ENCODE measurements at places on chromosomes 7 and 10.

- DNase-seq: no peak
These were observed 154.5 kb upstream of the PPP2R2D start for GRCh38 chr10:131746241-131746711.

DNA sequence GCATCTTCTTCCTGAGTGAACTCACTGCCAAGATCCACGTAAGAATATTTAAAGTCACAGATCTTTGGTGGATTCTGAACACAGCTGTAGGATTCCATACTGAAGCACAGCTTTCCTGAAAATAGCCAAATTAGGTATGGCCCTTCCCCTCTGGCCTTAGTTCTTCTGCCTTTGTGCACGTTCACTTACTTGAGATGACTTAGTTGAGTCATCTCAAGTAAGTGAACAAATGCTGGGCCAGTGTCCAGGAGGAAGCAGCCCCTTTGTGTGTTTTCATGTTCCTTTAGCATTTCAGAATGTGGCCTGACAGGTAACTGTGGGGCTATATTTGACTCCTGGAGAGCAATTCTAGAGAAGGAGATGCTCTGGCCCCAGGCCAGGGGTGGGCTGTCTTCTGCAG, 51.5 kb downstream of the CCNY start:
- no peak for DNase-seq

DNA sequence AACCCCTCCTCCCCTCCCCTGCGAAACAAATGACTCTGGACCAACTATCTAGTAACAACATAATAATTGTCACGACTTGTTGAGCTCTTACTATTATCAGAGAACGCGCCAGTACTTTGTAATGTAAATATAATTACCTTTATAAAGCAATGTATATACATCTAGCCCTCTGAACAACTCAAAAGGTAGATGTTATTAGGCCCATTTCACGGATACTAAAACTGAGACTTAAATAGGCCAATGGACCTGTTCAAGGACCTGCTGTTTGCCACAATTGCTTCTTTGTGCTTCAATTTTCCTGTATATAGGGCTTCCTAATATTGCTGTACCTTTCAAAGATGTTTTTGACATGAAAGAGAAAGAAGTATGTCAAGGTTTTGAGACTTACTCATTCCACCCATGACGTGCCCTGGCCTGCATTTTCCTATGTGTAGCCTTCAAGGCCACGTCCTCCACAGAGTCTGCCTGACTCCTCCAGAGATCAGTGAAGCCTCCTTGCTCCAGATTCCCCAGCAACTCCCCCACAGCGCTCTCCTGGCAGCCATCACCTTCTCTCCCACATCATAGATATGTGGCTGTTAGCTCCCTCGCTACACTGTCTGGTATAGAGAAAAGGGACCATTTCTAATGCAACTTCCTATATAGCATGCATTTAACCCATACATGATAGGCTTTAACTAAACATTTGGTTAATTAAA, 156.6 kb downstream of the SKIDA1 start:
- DNase-seq: no peak

- peak; percentile 77 for DNase-seq
These were observed 822 bp downstream of the ZNF800 start for GRCh38 chr7:127391591-127392181.

- DNase-seq: no peak
These were observed 274.6 kb upstream of the KLF6 start for GRCh38 chr10:4059471-4060138.

- DNase-seq: no peak
These were observed 495.0 kb upstream of the MGMT start for GRCh38 chr10:128972036-128972405.

DNA sequence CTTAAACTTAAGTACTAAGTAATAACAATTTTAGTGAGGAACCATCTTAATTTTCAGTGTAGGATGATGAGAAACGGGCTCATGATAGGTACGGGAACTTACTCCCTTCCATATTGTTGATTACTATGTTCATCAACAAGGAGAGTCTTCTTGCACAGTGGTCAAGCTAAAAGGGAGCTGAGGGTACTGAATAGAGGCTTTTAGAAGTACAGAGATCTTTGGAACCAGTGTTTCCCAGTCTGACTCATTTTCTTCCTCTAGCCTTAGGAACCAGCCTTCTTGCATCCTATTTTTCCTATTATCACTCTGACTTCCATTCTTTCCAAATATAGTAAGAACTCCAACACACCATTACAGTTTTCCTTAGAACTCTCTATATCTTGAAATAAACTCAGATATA, 17.6 kb upstream of the SEMA3D start:
- no peak for DNase-seq

- DNase-seq: no peak
These were observed 90.5 kb upstream of the SVIL start for GRCh38 chr10:29725133-29725720.

DNA sequence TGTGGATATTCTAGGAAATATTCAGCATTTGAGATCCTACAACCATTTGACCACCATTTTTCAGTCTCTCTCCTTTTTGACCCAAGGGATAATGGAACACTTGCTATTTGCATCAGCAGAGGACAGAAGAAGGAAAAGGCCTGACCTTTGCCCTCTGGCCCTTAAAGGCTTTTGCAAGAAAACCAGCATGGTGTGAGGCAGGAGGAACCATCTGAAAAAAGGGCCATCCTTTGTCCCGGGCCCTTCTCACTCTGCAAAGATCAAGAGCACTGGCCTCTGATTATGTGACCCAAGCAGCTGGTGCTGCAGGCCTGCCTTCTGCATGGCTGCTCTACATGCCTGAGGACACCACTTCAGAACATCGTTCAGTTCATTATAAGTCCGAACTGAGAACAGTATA, 133.3 kb upstream of the STK17A start:
- DNase-seq: no peak

- no peak for DNase-seq
These were observed 434.4 kb upstream of the MGMT start for GRCh38 chr10:129032372-129033313.

DNA sequence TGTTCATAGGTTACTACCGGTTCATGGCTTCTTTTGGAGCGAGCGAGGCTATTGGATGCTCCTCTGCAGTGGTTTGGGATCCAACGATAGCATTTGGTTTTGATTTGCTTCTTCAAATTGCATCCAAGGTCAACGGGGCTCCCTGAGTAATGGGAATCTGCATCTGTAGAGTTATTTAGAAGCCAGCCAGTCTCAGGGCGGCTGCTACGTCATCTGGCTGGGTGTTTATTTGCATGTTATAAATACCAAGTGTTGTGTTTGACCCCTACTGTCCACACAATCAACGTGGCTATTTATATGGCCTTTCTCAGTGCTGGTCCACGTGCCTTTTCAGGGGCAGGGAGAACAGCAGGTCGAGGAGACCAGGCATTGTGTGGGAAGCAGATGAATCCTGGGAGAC, 137.7 kb downstream of the PRPF18 start:
- DNase-seq: no peak

GRCh38 chr10:32888161-32888927, 69.7 kb downstream of the ITGB1 start:
- no peak for DNase-seq

DNA sequence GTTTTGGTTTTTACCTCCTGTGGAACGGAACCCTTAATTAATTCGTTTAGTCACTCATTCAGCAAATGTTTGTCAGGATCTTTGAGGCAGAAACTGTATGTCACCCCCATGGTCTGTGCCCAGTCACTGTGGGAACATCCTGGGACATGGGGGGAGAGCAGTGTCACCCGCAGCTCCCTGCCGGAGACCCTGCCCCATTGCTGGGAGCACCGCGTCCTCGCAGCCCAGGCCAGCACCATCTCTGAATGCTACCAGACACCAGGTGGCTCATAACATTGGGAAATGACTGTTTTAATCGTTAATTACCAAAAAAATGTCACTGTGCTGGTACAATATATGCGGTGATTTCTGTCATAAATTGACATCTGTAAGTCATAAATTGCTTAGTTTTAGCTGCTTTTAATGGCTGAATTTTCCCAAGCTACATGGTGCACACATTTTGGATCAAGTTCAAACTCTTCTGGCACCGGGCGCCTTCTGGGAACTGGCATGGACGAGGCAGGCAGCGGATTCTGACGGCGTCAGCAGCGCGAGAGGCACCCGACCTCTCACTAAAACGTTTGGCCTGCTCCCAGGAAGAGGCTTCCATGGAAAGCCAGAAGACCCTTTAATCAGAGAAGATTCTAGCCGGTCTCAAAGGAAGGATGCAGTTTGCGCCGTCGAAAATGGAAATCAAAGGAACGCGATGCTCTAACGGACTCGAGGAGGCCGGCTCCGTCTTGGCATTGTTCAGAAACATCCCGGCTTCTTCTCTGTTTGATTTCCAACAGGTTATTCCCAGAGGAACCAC, 184.2 kb downstream of the ADARB2 start:
- DNase-seq: no peak

DNA sequence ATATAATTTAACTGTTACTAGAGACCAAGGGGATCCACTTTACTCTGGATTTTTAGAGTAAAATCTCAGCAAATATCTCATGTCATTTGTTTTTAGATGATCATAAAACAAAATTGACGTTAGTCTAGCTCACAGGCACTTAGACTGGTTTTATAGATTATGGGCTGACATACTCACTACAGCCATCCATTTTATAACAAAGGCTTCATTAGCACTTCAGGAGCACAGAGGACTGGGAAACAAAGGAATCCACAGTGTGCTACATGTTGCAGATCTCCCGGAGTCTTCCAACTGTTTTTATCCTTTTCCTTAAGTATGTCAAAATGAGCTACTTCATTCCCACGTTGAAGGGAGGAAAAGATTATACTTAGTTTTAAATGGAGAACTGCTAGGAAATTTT, 15.9 kb upstream of the SCRN1 start:
- no peak for DNase-seq

DNA sequence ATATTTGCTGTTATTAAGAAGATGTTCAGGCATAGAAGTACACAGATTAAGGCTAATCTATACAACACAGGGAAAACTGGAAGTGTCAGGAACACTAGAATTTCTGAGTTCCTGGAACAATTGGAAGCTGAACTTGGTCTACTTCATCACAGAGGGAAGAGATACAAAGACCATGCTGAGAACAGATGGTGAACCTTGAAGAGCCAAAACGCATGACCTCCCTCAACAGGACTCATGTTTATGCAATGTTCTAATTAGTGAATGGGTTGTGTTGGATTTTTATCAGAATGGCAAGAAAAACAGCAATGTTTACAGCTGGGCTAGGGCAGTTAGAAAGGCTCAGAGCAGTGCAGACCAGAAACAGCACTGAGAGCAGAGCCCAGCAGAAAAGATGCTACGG, 94.9 kb downstream of the SFMBT2 start:
- no peak for DNase-seq

DNA sequence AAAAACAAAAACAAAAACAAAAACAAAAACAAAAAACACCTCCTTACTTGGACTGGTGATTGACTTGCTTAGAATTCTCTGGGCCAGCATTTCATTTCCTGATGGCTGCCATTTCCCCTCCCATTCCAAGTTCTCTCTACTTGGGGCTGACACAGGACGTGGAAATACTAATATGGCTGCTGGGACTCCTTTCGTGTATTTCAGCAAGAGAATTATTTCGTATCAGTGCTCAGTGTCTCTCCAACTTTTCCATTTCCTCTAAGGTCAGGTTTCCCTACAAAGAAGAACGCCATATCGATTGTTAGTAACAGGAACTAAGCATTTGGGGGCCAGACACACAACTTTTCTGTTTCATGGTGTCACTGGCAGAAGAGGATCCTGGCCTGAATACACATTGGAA, 22.5 kb upstream of the VAX1 start:
- no peak for DNase-seq

- DNase-seq: no peak
These were observed 23.4 kb upstream of the CASD1 start for GRCh38 chr7:94486216-94486615.

DNA sequence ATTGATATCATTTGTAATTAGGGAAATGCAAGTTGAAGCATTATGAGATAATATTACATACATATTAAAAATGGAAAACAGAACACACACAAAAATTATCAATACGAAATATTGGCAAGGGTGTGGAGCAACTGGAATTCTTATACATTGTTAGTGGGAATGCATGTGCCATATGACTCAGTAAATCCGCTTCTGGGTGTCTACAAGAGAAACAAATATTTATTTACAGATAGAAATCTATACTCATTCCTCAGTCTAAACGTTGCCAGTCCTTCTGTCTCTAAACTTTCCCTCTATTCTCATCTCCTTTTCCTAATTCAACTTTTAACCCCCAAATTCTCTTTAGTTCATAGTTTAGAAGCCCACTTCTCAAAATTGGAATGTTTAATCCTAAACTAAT, 170.4 kb upstream of the LRRTM3 start:
- DNase-seq: no peak
